Stimulated activated memory B cell treated with anti-CD40 and anti-IgM and Interleukin-4, amounts not matched to agents 10 μg/mL and 1 μg/mL and 100 μg/mL, for 72 hours (primary cell): ENCODE measurements at places on chromosomes 5 and 9.

DNA sequence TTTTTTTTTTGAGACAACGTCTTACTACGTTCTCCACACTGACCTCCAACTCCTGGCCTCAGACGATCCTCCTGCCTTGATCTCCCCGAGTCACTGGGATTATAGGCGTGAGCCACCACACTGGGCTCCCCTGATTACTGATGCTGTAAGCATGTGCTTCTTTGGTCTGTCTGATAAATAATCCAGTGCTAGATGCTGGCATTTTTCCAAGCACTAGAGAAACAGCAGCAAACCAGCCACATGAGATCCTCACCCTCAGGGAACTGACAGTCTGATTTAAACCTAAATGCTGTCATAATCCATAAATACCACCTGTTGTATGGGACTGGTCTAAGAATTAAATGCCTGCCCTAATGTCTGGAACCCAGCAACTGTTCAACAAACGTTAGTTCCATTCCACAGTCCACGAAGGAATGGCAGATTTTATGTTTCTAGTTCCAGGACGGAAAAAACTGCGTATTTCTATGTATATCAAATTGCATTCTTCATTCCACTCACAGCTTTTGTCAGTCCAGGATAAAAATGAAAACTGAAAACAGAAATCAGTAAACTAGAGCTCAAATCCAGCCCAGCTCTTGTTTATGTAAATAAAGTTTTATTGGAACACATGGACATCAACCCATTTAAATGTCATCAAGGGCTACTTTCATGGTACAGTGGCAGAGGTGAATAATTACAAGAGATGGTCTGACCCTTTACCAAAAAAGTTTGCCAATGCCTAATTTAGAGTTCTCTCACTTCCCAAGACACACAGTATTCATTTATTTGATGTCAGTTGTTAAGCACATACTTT, 20.1 kb downstream of the SLC35D2 start:
- no peak for ATAC-seq

DNA sequence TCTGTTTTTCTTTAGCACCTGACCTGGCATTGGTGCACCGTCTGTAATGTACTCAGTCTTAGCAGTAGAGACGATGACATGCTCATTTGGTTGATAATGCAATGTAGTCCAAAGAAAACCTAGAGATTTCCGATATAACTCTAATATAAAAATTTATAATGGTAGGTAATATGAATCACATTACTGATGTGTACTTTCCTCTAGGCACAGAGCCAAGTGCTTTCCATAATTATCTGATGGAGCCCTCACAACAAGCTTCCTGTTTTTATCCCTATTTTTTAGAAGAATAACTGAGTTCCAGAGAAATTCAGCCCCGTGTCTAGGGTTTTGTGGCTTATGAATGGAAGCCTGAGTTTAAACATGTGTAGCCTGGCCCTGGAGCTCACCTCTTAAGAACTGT, 53.7 kb downstream of the KDM4C start:
- ATAC-seq: no peak

DNA sequence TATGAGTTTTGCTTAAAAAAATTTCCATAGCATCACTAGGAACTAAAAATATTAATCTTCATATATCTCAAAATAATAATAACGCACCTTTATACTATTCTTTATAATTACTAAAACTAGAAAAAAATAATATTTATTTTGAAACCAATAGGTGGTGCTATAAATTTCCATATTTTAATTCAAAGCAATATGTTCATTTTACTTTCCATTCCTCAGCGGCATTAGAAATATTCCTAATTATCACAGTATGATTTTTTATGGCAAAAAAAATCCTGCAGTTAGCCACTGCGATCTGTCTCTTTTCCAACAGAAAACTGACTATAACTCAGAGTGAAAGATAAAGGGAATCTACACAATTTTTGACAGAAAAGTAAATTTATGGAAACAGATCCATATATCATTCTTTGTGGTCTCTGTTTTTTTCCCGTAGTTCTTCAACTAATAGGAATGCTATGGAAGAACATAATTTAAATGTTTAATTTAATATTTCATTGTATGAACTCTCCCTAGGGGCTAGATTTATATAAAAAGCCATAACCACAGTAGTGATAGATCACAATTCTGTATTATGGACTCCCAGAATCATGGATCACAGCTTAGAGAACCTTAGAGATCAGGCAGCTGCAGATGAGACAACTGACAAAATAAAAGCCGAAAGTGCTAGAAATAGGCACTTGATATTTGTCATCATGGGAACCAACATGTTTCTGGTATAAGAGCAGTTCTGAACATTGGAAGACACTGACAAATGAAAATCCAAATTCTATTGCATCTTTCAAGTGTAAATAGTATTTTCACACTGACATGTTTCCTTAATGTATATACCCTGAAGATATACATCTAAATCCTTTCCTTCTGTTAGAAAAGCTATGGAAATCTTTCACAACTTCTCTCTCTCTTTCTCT, 167.7 kb upstream of the MPDZ start:
- no peak for ATAC-seq

GRCh38 chr9:127754099-127755060, 19.3 kb upstream of the TOR2A start:
- peak; percentile 47 for ATAC-seq

- no peak for ATAC-seq
Observed at GRCh38 chr5:91379246-91379913, 3.7 kb downstream of the ARRDC3 start.

- ATAC-seq: no peak
Observed at GRCh38 chr5:156949424-156949823, 13.6 kb downstream of the TIMD4 start.

- no peak for ATAC-seq
Observed at GRCh38 chr9:69431203-69431602, 106.2 kb downstream of the ENTREP1 start.

GRCh38 chr5:143796753-143797152, 15.2 kb upstream of the HMHB1 start:
- ATAC-seq: no peak

DNA sequence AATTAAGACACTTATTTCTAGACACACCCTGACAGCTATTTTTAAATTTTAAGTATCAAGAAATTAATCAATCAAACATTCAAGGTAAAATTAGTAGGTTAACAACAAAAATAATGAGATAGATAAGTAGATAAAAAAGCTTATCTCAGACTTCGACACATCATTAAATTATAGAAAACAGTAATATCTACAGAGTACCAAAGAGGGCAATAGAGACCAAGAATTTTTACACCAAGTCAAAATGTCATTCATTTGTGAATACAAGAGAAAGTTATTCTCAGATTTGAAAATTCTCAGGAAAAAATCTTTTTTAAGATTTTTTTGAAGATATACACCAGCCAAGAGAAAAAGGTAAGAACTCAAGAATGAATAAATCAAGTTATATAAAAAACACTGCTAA, 445.6 kb downstream of the ACTL7B start:
- no peak for ATAC-seq

- ATAC-seq: no peak
Observed at GRCh38 chr9:70494221-70494620, 79.8 kb upstream of the KLF9 start.

- peak; percentile 55 for ATAC-seq
Observed at GRCh38 chr5:122076669-122077365, 1.2 kb downstream of the LOX start.

- ATAC-seq: no peak
Observed at GRCh38 chr5:116970318-116970717, 395.7 kb upstream of the SEMA6A start.

DNA sequence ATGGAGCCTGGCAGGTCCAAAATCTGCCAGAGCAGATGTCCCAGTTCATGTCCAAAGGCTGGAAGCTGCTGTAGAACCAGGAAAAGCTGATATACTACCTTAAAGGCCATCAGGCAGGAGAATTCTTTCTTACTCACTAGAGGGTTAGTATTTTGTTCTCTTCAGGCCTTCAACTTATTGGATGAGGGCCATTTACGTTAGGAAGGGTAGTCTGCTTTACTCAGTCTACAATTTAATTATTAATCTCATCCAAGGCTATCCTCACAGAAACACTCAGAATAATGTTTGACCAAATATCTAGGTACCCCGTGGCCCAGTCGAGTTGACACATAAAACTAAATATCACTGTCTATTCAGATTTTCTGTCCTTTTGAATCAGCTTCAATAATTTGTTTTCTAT, 437.4 kb downstream of the TLE4 start:
- ATAC-seq: no peak
